ENCODE measurements at places on chromosomes 1 and 21.

DNA sequence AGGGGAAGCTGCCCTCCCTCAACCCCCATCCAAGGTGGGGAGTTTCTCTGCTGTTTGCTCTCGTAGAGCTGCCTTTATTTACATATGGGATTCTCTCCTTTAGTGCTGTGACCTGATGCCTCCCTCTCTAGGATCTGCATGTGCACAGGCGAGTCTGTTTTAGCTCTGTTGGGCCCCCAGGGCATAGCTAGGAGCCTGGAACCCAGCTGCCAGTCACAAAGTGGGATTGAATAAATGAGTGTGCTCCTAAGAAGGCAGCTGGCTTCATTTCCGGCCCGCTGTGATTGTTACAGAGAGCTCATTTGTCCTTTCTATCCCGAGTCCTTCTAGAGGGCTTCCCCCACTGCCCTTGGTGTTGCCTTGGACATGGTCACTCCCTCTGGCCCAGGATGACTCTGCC, 176.6 kb downstream of the GRIK3 start:
- DNase-seq, result no peak

DNA sequence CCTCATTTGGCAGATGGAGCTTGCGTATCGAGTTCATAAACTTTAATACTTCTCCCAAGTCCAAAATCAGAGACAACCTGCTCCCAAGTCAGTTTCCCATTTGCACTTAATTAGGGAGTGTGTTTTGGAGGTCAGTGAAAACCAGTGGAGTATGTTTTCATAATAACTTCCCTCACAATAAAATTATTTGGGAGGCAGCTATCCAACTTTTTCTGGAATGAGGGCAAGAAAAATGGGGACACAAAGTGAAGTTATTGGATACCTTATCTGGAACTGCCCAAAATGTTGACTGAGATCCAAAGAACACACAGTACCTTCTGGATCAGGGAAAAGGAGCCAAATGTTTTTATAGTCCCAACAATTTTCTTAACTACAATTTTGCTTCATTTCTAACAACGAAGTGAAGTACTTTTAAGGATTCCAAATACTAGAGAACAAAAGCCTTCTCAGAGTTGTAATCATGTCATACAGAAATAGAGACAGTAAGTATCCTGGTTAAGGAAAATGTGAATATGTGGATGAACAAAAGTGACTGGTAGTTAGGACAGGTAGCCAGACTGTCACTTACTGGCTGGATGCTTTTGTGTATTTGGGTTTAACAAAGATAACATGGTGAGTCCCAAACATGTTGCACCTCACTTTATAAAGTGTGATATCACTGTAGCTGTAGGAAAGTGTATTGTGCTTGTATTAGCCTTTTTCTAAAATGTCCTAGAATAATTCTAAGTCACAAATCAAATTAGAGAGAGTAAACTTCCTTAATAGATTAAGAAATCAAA, 325.0 kb downstream of the HLX start:
- no peak for DNase-seq

GRCh38 chr1:183470961-183471742, 1.1 kb upstream of the SMG7 start:
- peak; percentile 86 for DNase-seq

DNA sequence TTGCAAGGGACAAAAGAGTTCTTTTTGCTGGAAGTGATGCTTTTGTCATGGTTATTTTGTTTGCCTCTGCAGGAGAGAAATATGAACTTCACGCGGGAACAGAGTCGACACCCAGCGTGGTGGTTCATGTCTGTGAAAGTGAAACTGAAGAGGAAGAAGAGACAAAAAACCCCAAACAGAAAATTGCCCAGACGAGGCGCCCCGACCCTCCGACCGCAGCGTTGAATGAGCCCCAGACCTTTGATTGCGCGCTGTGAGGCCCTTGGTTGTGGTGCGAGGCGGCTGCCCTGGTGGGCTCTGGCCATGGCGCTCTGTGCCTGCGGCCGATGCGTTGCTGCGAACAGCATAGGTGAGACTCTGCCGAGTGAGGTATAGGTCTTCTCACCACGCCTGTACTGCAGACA, 20.9 kb upstream of the NCMAP start:
- no peak for DNase-seq

DNA sequence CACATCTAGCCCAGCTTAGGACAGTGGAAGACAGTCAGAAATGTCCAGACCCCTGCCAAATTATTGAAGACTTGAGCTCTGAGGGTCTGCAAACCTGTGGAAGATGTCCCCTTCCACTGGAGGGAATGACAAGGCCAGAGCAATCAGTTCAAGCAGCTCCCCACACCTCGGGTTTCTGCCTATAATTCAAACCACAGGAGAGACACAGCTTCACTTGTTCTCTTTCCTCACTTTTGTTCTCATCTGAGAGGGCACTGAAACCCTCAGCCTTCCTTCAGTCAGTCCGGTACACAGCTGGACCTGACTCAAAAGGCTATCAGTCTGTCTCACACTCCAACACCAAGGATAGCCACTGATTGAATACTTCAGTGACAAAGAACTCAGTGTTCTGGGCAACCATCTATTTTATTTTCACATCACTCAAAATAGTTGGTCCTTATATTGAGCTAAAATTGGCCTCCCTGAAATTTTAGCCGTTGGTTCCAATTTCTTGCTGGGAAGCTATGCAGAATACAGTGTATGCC, 70.1 kb downstream of the TENT5C start:
- DNase-seq, result no peak

GRCh38 chr1:107879927-107880326, 85.1 kb downstream of the VAV3 start:
- DNase-seq, result no peak

DNA sequence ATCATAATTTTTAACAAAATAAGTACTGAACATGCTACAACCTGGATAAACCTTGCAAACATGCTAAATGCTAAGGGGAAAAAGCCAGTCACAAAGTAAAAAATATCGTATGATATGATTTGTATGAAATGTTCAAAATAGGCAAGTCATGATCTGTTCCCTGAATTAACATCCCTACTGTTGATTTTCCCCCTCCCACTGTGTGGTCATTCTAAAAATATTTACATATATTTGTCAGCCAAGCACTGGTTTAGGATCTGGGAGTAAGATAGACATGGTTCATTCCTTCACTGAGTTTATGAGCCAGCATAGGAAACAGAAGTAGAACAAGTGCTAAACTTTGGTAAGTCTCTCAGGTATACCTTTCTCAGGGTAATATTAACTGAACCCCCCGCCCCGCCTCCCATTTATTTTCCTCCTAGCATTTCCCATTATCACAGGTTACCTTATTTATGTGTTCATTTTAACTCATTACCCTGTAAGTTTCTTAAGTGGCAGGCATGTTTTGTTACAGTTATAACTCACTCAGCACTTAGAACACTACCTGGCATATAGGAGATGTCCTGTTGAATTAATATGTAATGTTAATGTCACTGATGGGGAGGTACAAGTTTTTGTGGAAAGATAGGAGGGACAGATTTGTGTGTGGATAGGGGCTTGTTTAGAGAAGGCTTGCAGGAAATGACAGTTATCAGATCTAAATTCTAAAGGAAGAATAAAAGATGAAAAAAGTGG, 12.3 kb downstream of the UQCRH start:
- DNase-seq, result no peak

- DNase-seq, result no peak
Observed at GRCh38 chr1:8590721-8591351, 226.6 kb downstream of the RERE start.

DNA sequence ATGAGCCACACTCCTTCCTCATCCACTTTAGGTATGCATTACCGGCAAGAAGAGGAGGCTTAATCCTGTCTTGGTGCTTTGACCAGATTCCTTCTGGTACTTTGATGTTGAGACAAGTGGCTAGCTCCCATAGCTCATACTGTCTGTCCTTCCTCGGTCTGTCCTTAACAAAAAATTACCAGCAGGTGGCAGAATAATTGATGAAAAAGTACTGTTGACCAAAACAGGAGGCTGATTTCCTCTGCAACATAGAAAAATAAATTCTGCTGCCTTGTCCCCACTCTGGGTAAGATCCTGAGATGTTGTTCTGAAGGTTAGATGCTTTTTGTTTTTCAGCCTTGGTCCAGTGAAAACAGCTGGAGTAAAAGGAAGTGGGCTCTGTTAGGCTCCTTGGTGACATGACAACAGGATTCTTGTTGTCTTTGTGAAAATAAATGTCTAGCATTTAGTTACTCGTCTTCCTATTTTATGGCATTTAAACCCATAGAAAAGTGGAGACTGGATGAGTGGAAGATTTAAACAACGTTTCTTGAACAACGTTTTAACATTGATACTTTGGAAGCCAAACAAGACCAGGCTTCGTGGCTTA, 11.2 kb upstream of the HJV start:
- peak; percentile 81 for DNase-seq

DNA sequence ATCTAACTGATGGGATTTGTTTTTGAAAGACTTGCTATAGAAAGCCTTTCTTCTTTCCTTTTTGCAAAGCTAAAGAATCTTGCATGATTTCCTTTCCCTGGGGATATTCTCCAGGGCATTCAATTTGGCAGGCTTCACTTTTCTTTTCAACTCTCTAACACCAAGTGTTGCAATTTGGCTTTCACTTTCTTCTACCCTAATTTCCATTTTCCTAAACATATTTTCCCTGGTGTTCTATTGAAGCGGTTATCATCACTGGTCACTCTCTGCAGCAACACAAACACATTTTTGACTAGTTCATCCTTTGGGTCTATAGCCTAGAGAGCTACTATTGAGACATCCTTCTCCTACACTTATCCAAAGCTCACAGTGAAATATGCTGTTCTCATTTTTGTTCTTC, 424.5 kb downstream of the NEGR1 start:
- DNase-seq, result no peak

DNA sequence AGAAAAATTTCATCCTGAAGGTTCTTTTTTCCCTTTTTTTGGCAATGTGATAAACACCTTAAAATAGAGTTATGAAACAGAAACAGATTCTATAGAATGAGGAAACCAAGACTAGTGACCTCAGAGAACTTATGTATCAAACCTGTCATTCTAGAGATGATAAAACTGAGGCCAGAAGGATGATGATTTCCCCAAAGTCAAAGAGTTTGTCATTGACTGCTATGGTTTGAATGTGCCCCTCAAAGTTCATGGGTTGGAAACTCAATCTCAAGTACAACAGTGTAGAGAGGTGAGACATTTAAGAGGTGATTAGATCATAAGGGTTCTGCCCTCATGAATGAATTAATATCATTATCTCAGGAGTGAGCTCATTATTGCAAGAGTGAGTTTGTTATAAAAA, 13.7 kb upstream of the BEND5 start:
- no peak for DNase-seq

- DNase-seq, result no peak
Observed at GRCh38 chr1:28973596-28974421, 59.4 kb downstream of the EPB41 start.

- DNase-seq, result no peak
Observed at GRCh38 chr1:156498432-156499193, 2.0 kb downstream of the MEF2D start.

GRCh38 chr1:205477759-205478247, 22.0 kb upstream of the BLACAT1 start:
- DNase-seq, result peak; percentile 28

GRCh38 chr21:36437745-36438128, 42.2 kb downstream of the CLDN14 start:
- no peak for DNase-seq

GRCh38 chr1:2081326-2081885, 31.2 kb downstream of the PRKCZ start:
- no peak for DNase-seq

- no peak for DNase-seq
Observed at GRCh38 chr1:58307431-58307830, 239.1 kb downstream of the OMA1 start.
